ENCODE measurements at places on chromosomes 13 and 19. TPM values are rescaled to one million over a fixed set of nuclear protein-coding genes. Genes with fewer than 3 reads are reported as not detected.

DNA sequence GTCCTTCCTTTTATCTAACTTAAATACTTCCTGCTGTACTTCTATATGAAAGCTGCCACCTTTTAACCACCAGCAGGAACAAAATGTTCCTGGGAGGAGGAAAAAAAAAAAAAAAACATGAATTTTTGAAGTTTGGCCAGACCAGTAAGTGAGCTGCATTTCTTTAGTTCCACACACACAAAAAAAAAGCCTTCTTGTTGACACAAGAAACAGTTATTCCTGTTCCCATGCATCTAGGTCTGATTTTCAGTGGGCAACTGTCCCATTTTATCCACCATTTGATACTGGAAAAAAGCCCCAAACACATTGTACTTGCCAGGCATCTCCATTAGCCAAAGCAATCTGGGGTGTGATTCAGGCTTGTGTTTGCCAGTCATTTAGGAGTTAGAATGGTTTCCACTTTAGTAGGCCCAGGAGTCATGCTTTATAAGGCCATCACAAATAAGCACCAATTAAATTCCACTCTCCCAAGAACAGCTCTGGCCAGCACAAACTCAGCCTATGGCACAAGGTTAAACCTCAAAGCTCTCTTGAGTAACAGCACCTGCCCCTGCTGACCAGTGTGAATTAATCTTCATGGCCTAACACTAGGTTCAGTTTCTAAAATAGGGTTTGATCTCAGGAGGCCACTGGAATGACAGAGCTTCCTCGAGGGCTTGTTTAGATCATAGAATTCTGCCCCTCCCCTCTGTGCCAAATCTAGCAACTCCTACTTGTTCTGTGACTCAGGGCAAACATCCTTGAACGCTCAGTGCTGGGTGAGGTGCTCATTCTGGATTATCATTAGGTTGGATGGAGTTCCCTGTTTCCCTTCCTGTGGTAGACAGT lies 67.1 kb downstream of the NUFIP1 start:
- no peaks in the 10 kb centered on the region for H3K4me1 ChIP-seq
- H3K27ac ChIP-seq: peak overlapping the region; percentile 71
- no peaks in the 10 kb centered on the region for H3K36me3 ChIP-seq

- peak overlapping the region; percentile 86 for H3K4me3 ChIP-seq
- H3K36me3 ChIP-seq: peaks cover 3% of the 10 kb centered on the region
- DNase-seq: peak; percentile 91
- H3K4me1 ChIP-seq: peaks cover 55% of the 10 kb centered on the region
Observed at GRCh38 chr19:49469828-49470614, 4.0 kb upstream of the FLT3LG start.

DNA sequence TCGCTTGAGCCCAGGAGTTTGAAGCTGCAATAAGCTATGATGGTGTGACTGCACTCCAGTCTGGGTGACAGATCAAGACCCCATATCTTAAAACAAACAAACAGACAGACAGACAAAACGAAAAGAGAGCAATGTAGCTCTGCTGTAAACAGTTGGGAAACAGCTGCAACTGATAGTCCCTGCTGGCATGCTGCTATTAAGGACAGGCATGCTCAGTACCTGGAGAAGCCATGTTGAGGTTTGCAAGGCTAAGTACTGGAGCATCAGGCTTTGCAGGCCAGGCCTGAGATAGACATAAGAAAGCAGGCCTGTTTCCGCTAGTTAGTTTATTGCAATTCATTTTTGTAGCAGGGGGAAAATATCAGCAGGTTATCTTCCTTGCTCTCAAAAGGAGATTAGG lies 16.2 kb upstream of the OBI1 start:
- H3K27ac ChIP-seq: no peak overlapping the region
- H3K27me3 ChIP-seq: no peaks in the 10 kb centered on the region
- DNase-seq: no peak
- H3K4me3 ChIP-seq: no peak overlapping the region
- no peaks in the 10 kb centered on the region for H3K36me3 ChIP-seq

- H3K27ac ChIP-seq: no peak overlapping the region
- H3K36me3 ChIP-seq: peaks cover 18% of the 10 kb centered on the region
- H3K4me3 ChIP-seq: no peak overlapping the region
- no peak for DNase-seq
- H3K27me3 ChIP-seq: peaks cover 17% of the 10 kb centered on the region
- H3K4me1 ChIP-seq: peaks cover 7% of the 10 kb centered on the region
Observed at GRCh38 chr19:482186-483041, 13.9 kb upstream of the MADCAM1 start.

Gene PLVAP
- not detected for total RNA-seq

Gene KLK7
- total RNA-seq: not detected

Gene ZNF222
- total RNA-seq: 3.0 TPM

Data from activated T-cell treated with anti-CD3 and anti-CD28 coated beads, Interleukin-2, amount 50 U/mL, for 72 hours (primary cell).